ENCODE measurements at places on chromosomes 1 and 21.

DNA sequence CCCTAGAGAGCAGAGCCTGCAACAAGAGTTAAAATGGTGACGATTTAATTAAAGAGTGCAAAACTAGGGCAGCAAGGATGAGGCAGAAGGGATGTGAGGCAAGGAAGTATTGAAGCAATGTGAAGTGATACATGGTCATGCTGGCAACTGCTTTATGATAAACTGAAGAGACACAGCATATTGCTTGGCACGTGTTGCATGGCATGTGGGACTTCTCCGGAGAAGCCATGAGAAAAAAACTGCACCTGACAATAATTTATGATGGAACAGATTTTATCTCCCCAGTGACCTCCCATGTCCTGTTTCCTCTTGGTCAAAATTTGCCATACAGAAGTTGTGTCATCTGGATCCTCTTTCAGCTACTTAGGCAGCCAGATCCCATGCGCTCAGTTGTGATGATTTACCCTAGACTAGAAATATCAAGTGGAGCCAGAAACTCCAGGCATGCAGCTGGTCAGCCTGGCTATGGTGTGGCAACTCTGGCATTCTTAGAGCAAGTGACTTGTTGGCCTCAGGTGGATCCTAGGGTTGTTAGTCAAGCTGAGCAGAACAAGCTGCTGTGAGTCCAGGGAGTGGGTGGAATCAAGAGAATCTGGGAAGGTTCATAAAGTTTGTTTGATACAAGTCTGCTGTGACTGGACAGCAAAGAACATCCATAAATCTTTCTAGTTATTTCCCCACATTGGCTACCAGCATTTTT, 611.4 kb upstream of the USP24 start:
- no peak for DNase-seq

GRCh38 chr1:201734786-201735185, 94.2 kb upstream of the IPO9 start:
- DNase-seq, result no peak

DNA sequence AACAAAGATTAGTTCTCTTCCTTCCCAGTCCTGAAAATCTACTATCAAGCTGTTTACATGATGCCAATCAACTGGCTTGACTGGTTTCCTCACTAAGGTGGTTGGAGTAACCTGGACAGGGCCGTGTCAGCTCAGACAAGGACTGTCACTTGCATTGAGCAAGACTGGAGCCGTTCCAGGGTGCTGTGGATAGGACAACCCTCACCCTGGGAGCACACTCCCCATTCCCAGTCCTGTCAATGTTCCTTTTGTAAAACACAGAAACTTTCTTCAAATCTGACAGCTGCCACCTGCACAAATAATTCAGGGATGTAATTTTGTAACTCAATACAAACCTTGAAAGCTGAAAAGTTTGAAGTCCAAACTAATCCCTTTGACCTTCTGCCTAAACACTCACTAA, 31.4 kb downstream of the PLPP3 start:
- DNase-seq, result no peak

- no peak for DNase-seq
Measured at GRCh38 chr1:204792354-204792692, 78.3 kb upstream of the NFASC start.

DNA sequence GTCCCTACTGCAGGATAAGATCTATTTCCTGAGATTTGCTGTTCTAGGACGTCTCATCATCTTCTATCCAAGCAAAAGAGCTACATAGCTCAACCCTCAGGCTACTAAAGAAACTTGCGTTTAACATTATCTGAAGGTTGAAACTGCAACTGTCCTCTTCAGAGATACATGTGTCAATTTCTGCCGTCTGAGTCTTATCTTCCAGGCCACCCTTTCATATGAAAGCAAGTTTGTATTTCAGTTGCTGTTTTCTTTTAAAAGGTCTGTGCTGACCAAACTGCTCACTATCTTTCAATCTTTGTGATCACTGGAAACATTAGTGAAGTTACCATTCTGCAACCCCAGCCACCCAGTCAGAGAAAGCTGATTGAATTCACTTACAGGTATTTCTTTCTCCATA, 108.6 kb upstream of the RAB3GAP2 start:
- no peak for DNase-seq

DNA sequence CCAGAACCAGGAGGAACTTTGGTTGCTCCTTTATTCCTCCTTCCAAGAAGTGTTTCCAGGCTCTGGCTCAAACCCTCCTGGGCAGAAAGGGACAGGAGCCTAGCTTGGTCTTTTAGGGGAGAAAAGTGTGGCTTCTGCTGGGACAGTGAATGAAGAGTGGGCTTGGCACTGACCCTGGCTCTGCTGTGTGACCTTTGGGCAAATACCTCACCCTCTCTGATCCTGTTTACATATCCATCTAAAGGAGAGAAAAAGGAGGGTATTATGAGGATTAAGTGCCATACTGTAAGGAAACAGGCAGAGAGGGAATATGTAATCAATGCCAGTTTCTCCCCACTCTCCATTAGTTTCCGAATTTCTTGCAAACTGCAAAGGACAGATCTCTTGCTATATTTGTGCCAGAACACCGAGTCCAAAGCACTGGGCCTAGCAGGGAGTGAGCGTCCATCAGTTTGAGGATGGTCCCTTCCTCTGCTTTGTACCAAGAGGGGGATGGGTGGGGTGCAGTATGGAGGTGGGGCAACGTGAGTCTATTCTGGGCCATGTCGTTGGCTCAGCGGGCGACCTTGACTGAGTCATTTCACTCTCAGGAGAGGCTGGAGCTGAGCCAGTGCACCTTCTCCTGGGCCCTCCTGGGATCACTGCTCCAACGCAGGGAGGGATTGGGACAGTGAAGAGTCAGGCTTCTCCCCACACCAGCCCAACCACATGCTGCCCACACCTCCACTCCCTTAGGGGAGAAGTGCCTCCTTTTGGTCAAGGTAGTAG, 38.4 kb downstream of the IGSF21 start:
- DNase-seq, result no peak

DNA sequence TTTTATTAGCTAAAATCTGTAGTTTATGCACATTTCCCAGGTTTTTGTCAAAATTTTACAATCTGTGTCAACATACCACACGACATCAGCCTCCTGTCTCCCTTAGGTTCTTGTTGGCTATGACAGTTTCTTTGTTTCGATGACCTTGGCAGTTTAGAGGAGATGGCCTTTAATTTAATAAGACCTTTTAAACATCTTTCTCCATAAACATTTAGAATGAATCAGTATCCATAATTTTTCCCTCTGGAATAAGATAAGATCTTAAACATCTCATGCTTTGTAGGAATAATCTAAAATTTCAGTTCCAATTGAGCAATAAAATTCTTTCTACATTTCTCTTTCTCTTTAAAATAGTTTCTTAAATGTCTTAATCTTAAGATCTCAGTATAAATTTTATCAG, 28.7 kb upstream of the DYRK1A start:
- DNase-seq, result no peak

GRCh38 chr1:211751438-211751837, 76.0 kb upstream of the NEK2 start:
- no peak for DNase-seq

DNA sequence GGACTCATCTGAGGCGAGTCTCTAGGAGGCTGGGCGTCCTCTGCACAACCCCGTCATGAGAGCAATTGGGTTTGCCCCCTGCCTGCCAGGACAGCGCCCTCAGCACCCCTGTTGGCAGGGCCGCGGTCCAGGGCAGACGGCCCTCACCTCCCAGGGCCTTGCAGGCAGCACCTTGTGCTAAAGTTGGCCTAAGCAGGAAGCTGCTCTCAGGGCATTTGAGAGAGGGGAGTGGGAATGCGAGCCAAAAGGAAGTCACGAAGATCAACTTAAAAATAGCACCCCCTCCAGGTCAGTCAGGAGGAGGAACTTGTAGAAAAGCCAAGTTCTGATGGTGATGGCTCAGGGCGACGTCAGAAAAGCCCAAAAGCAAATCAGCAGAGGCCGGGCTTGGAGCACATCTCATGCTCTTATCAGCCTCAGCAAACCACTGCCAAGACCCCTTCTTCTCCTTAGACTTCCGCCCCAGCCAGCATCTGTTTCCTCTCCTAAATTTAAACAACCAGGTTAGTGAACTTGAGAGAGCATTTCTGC, 12.6 kb upstream of the ADORA3 start:
- DNase-seq, result no peak

GRCh38 chr1:56106531-56107274, 472.7 kb downstream of the PLPP3 start:
- DNase-seq, result no peak

Data from cerebellar nuclear complex (tissue), 1 donor.